Adrenal gland (tissue), 19 donors: ENCODE measurements at places on chromosomes 4 and X. TPM values are rescaled to one million over a fixed set of nuclear protein-coding genes. Genes with fewer than 3 reads are reported as not detected.

RNF175 gene
- 0.18 TPM for total RNA-seq

TIMM17B gene
- total RNA-seq = 98.0 TPM

PLAC1 gene
- not detected for total RNA-seq

SYTL4 gene
- total RNA-seq = 9.1 TPM

ERCC6L gene
- total RNA-seq = 0.18 TPM

NPFFR2 gene
- total RNA-seq = not detected

DCAF4L1 gene
- not detected for total RNA-seq

TACC3 gene
- total RNA-seq = 11.7 TPM

ASB11 gene
- not detected for total RNA-seq

PCDH19 gene
- 0.14 TPM for total RNA-seq

BDH2 gene
- 107 TPM for total RNA-seq

GRCh38 chr4:15254236-15254880 is 173.5 kb upstream of the C1QTNF7 start:
- DNase-seq = no peak

GRCh38 chr4:182325397-182325796 is 82.2 kb downstream of the TENM3 start:
- no peak for DNase-seq

DNA sequence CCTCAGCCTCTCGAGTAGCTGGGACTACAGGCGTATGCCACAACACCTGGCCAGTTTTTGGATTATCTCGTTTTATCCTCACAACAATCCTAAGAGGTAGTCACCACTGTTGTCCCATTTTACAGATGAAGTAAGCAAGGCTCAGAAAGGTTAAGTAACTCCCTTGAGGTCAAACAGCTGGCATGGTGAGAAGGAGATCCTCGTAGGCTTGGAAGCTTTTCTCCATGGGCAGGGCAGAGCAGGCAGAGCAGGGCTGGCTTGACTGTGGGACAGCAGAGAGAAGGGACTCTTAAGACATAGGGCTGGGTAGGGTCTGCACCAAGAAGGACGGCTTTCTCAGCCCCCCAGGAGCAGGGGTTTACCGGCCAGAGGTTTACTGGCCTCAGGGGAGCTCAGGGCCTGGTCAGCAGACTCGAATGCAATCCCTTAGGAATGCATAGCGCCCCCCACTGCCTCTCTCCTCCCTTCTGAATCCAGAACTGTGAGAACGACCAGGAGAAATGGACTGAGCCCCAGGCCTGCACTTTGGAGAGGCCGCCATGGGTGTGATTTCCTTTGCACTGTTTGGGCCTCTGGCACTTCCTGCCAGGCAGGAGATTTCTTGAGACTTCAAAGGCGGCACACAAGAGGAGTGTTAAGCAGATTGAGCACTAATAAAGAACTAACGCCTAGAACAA is 14.0 kb upstream of the CDKN2AIP start:
- DNase-seq = no peak

- no peak for DNase-seq
Measured at GRCh38 chrX:34655501-34656455, 1.3 kb downstream of the TMEM47 start.

DNA sequence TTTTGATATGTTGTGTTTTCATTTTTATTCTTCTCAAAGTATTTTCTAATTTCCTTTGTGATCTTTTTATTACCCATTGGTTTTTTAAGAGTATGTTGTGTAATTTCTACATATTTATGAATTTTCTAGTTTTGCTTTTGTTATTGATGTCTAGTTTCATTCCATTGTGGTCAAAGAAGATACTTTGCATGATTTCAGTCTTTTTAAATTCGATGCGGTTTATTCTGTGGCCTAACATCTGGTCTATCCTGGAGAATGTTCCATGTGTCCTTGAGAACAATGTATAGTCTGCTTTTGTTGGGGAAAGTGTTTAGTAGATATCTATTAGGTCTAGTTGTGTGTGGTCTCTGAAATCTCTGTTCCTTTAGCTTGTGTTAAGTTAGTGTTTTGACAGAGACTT is 46.2 kb downstream of the PPEF1 start:
- DNase-seq = no peak

GRCh38 chr4:110296892-110297291 is 98.5 kb upstream of the ELOVL6 start:
- no peak for DNase-seq

GRCh38 chrX:96405842-96406241 is 278.8 kb upstream of the DIAPH2 start:
- DNase-seq = no peak

DNA sequence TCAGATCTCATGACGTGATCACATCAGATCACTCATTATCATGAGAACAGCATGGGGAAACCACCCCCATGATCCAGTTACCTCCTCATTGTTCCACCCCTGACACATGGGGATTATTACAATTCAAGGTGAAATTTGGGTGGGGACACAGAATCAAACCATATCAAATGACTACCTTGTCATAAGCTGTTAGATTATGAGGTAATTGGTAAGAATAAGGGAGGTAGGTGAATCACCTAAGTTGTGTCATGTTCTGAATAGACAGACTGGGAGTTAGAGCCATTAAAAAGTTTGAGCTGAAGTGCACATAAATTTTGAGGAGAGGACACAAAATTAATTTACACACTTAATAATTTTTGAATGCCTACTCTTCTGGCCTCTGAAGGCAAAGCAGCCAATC is 24.7 kb downstream of the SLC9B1 start:
- DNase-seq = no peak

DNA sequence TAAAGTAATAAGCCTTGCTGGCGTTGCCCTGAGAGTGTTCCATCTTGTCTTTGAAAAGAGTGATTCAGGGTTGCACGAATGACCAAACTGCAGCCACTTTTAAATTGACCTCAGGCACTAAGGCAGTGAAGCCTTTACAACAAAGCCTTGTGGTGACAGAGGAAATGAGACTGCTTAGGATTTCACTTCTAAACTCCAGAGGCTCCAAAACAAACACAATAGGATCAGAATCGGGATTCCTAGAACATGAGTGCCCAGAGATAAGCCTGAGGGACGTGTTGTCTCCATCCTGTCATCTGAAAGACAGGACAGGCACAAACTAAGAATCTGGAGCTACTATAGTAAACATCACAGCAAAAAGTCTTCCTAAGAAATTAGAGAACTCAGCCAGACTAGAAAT is 405.2 kb downstream of the PPARGC1A start:
- no peak for DNase-seq

DNA sequence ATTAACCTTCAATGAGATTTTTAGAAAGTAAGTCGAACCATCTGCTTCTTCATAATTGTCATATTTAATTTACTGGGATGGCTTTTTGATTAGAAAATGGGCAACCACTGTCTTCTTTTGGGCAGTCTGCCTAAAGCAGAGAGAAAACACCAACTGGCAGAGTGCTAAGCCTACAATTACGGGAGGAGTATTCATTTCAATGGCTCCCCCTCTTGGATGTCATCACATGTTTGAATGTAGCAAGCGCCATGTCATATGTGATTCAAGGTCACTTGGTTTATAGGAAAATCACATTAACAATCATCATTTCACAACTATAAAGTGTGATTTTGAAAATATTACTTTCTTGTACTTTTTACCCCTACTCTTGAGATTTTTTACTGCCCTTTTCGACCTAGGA is 261.9 kb downstream of the FRMPD4 start:
- DNase-seq = no peak

DNA sequence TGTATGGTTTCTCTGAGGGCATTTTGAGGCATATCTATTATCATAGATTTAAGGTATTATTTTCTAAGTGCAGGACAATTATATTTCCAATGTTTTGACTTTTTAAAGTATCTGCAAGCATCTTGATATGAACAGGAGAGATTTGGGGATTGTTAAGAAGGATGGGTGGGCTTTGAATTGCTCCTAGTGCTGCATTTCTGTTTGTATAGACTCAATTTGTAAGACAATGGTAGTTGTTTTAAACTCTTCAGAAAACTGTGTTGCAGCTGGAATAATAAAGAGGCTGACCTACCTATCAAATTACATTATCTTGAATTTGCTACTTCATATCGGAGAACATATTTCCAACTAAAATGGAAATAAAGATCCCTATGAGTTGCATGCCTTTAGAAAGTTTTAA is 570.3 kb downstream of the ADGRL3 start:
- no peak for DNase-seq

DNA sequence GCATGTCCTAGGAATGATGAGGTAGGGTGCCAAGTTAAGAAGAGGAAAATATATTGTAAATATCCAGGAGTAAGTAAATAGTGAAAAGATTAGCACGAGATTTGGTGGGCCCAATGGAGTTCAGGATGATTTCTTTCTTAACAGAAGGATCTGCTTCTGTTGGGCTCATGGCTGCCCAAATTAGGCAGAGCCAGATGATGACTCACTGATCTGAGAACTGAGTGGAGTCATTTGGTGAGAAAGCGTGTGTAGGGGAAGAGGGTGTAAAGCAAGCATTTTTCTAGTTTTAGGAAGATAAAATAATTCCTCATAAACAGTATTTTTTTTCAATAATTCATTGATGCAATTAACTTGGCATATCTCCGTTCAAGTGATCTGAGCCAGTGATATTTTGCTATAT is 1.6 kb downstream of the TBX22 start:
- no peak for DNase-seq

- DNase-seq = no peak
Measured at GRCh38 chr4:25076625-25077398, 46.1 kb upstream of the LGI2 start.

GRCh38 chrX:12970691-12971202 is 4.2 kb upstream of the TMSB4X start:
- no peak for DNase-seq
